ENCODE measurements at places on chromosomes 6 and 20.

GRCh38 chr6:105072798-105073199, 107.0 kb downstream of the POPDC3 start:
- DNase-seq, result no peak

GRCh38 chr6:27785294-27785693, 126.9 kb downstream of the OR2B2 start:
- DNase-seq, result no peak

DNA sequence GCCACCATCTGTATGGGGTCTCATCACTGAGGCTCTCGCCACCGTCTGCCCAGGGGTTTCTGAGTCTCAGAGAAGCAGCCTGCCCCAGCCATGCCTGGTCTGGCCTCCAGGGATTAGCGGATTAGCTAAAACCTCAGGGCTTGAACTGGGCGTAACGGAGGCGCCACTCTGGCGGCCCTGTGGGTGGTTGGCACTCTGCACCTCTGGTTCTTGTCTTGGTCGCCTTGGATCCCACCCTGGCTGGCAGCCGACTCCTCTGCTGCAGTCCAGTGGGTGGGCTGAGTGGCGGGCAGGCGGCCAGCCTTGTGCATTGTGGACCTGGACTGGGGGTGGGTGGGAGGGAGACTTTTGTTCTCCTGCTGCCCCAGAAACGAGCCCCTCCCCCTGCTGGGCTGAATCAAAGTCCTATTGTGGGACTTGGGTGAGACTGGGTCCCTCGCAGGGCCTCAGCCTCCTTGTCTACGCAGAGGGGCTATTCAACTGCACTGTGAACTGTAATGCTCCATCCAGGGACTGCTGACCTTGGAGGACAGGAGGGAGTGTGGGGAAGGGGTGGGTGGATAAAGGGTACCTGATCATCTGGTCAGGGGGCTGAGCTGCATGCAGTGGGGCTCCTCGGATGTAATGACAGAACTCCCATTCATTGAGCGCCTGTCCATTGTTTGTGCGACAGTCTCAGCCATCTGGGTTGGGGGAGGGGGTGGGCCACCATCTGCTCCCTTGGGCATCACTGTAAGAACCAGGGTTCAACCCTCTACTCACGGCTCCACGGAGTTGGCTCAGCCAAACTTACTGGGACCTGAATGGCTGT, 23.9 kb downstream of the SUN5 start:
- DNase-seq, result no peak

GRCh38 chr20:32115211-32115767, 5.8 kb downstream of the TM9SF4 start:
- no peak for DNase-seq

GRCh38 chr6:130872250-130873095, 45.3 kb downstream of the SMLR1 start:
- DNase-seq, result peak; percentile 62
